Neural crest cell (in vitro differentiated cells): ENCODE measurements at places on chromosomes 7 and 10.

GRCh38 chr7:128110641-128111364 lies 79.6 kb upstream of the LRRC4 start:
- no peak for DNase-seq

GRCh38 chr7:13897819-13898218 lies 91.6 kb downstream of the ETV1 start:
- no peak for DNase-seq

- no peak for DNase-seq
These were observed 24.9 kb downstream of the C10orf120 start for GRCh38 chr10:122674781-122675180.

- DNase-seq = no peak
These were observed 1.4 kb downstream of the ETV1 start for GRCh38 chr7:13988065-13988464.

DNA sequence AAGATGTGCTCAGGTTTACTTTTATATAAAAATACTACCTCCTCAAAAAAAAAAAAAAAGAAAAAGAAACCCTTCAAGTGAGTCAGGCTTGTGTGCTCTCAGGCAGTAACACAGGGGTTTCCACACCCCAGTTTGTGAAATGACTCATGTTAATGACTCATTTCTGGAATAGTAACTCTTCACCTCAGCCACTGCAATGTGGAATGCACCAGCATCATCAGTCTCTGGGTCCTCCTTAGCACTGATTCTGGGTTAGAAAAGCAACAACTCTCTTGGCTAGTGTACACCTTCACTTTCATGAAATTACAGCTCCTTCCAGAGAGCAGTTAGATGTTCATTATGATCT lies 110.6 kb downstream of the EMX2 start:
- DNase-seq = no peak

DNA sequence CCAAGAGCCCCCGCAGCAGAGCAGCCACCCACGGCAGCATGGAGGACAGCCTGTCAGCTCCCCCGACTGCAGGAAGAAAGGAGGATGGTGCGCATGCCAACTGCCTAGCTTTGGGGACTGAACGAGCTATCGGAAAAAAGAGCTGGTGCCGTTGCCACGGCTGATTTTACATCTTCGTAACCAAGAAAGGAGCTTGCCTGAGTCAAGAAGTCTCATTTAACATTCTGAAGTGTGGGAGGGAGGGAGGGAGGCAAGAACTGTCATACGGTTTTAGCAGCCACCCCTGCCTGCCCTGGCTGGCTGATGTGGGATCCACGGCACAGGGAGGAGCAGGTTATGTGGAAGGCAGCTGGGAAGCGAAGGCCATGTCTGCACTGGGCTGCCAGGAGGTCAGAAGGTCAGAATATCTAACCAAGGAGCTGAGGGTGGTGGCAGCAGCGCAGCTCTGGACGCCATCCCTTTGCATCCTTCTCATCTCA lies 74.7 kb upstream of the CAMK2B start:
- no peak for DNase-seq

DNA sequence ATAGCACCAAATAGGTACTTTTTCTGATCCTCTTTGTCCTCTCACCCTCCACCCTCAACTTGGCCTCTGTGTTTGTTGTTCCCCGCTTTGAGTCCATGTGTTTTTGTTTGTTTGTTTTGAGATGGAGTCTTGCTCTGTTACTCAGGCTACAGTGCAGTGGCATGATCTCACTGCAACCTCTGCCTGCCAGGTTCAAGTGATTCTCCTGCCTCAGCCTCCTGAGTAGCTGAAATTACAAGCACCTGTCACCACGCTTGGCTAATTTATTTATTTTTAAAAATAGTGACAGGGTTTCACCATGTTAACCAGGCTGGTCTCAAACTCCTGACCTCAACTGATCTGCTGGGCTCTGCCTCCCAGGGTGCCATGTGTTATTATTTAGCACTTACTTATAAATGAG lies 5.3 kb downstream of the ZNF273 start:
- no peak for DNase-seq

- no peak for DNase-seq
These were observed 40.3 kb downstream of the FAM53B start for GRCh38 chr10:124703778-124704427.

- DNase-seq = no peak
These were observed 46.3 kb downstream of the VIPR2 start for GRCh38 chr7:159098424-159098786.

DNA sequence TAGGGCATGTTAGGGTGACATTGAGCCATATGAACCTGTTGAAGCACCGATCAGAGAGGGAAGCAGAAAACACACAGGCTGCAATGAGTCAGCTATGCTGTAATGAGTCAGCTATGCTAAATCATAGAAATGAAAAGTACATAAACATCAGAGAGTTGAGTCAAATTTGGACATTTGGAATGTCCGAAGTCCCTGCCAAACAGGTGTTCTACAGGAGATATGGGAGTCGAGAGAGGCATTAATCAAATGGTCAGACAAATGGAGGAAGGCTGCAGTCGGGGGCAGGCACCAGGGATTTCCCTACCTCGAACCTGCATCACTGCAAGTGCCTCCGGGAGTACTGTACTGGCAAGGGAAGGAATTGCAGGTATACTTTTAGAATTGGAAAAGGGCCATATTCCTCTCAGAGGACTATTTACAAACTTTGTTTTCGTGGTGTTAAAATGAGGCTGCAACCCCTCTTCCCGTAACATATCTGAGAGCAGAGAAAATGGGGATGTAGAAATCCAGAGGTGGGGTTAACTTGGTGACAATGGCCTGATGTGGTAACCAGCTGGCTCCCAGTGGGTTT lies 8.8 kb upstream of the ZC3HAV1 start:
- DNase-seq = no peak
